ENCODE measurements at places on chromosomes 6 and 20. TPM values are rescaled to one million over a fixed set of nuclear protein-coding genes. Genes with fewer than 3 reads are reported as not detected.

GRCh38 chr6:18147616-18148015 lies 7.3 kb downstream of the TPMT start:
- no peak for DNase-seq
- H3K4me1 ChIP-seq = peaks cover 4% of the 10 kb centered on the region

DNA sequence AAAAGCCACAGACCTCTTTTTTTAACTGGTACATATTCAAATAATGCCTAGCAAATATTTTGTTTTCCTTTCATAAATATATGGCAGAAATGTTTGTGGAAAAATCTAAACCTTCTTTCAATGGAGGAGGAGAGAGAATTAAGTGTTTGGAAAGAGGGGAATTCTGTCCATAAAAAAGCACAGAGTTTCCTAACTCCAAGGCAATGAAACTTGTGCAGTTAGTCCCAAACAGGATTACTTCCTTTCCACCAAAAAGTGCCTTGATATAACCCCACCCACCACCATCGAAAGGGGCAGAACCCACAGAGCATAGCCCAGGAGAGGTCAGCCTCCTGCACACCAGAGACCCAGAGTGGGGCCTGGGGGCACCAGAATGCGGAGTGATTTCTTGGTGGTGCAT lies 106.3 kb downstream of the OGFRL1 start:
- H3K27me3 ChIP-seq = no peaks in the 10 kb centered on the region
- no peak overlapping the region for H3K4me3 ChIP-seq
- no peak overlapping the region for H3K27ac ChIP-seq

DNA sequence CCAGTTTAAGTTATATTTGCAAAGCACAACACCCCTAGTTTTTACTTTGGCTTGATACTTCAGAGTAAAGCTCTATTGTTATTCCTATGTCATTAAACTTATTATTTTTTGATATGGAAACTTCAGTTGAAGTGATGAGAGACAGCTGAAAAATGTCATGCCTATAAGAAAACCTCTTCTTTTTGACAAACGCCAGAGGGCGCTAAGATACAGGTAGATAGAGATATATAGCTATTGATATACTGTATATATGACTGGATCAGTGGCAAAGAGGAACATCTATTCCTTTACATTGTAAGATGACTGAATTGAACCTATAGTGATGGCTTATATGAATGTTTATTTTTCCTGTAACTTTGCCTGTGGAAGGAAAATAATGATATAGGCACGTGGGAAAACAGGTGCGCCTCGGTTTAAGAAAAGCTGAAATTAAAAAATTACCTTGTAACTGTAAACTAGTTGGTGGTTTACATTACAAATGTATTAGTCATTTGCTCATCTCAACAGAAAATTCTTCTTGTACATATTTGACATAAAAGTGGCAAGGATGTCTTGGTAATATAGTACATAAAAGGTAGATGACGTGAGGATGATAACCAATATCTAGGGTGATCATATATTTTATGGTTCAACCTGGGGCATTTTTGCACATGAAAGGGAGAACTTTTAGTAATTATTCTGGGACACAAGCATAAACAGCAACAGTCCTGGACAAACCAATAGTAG lies 74.1 kb downstream of the LAMA4 start:
- no peaks in the 10 kb centered on the region for H3K36me3 ChIP-seq
- H3K27me3 ChIP-seq = peaks cover 6% of the 10 kb centered on the region
- no peak overlapping the region for H3K27ac ChIP-seq
- no peak overlapping the region for H3K4me3 ChIP-seq
- H3K4me1 ChIP-seq = no peaks in the 10 kb centered on the region
- DNase-seq = peak; percentile 80

GRCh38 chr6:124539096-124539495 lies 423.1 kb upstream of the RNF217 start:
- H3K4me3 ChIP-seq = no peak overlapping the region
- no peaks in the 10 kb centered on the region for H3K27me3 ChIP-seq
- H3K27ac ChIP-seq = no peak overlapping the region
- H3K36me3 ChIP-seq = no peaks in the 10 kb centered on the region
- DNase-seq = no peak

DNA sequence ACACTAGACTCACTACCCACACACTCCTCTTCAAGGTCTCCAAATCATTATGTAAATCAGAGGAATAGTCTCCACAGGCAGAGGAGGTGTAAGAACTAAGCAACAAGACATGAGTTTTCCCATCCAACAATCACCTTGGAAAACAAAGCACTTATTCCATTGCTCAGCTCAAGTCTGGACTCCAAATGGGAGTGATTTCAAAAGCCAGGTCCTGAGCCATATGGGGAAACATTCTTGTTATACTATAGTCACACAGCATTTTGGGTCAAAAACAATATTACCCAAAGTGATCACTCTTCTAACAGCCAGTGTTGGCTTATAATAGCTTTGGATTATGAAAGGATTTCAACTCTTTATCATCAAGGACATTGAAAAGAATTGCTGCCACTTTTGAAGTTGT lies 3.6 kb upstream of the PRPH2 start:
- no peaks in the 10 kb centered on the region for H3K27me3 ChIP-seq
- peak overlapping the region; percentile 96 for H3K4me3 ChIP-seq
- DNase-seq = no peak
- H3K36me3 ChIP-seq = no peaks in the 10 kb centered on the region
- H3K4me1 ChIP-seq = peaks cover 18% of the 10 kb centered on the region

GRCh38 chr6:45256697-45257695 lies 71.1 kb upstream of the RUNX2 start:
- H3K36me3 ChIP-seq = no peaks in the 10 kb centered on the region
- H3K4me3 ChIP-seq = no peak overlapping the region
- no peak overlapping the region for H3K27ac ChIP-seq
- DNase-seq = no peak
- no peaks in the 10 kb centered on the region for H3K27me3 ChIP-seq
- no peaks in the 10 kb centered on the region for H3K4me1 ChIP-seq

DNA sequence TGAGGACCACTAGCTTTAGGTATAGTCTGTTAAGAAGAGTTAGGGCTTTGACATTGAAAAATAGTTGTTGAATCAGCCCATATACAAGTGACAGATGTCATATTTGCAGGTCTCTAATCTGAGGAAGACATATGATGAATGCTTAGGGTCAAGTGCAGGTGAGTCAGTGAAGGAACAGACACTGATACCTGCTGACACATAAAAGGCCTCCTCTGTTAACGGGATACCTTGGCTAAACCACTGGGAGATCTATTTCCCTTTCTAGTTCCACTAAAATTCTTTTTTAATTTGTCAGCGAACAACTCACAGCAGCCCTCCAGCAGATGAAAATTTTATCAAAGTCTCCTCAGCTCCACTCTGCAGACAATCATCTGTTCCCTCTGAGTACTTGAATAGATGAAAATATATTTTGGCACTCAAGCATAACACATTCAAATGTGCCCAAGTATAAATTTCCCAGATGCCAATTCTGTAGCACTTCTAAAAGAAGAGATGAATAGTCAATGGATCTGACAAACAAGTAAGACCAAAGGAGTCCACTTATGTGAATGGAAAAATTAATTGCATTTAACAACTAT lies 154.0 kb downstream of the KIF16B start:
- DNase-seq = no peak
- no peaks in the 10 kb centered on the region for H3K27me3 ChIP-seq
- no peak overlapping the region for H3K4me3 ChIP-seq

- no peak for DNase-seq
- H3K36me3 ChIP-seq = no peaks in the 10 kb centered on the region
- no peaks in the 10 kb centered on the region for H3K27me3 ChIP-seq
- H3K4me3 ChIP-seq = no peak overlapping the region
- no peaks in the 10 kb centered on the region for H3K4me1 ChIP-seq
Measured at GRCh38 chr6:2482773-2483172, 237.4 kb upstream of the GMDS start.

- H3K27ac ChIP-seq = no peak overlapping the region
- peaks cover 13% of the 10 kb centered on the region for H3K27me3 ChIP-seq
- no peak overlapping the region for H3K4me3 ChIP-seq
- H3K36me3 ChIP-seq = no peaks in the 10 kb centered on the region
- no peaks in the 10 kb centered on the region for H3K4me1 ChIP-seq
Measured at GRCh38 chr6:27922949-27923348, 10.8 kb upstream of the OR2B2 start.

- H3K4me1 ChIP-seq = peaks cover 19% of the 10 kb centered on the region
- H3K4me3 ChIP-seq = no peak overlapping the region
- H3K36me3 ChIP-seq = peaks cover 74% of the 10 kb centered on the region
- no peaks in the 10 kb centered on the region for H3K27me3 ChIP-seq
Measured at GRCh38 chr6:149380523-149380922, 19.5 kb upstream of the SUMO4 start.

GRCh38 chr20:3931664-3932063 lies 42.5 kb downstream of the PANK2 start:
- H3K27ac ChIP-seq = no peak overlapping the region
- no peak overlapping the region for H3K4me3 ChIP-seq
- H3K36me3 ChIP-seq = no peaks in the 10 kb centered on the region
- no peaks in the 10 kb centered on the region for H3K27me3 ChIP-seq
- DNase-seq = no peak

- H3K36me3 ChIP-seq = no peaks in the 10 kb centered on the region
- H3K4me1 ChIP-seq = no peaks in the 10 kb centered on the region
- no peak overlapping the region for H3K27ac ChIP-seq
- H3K27me3 ChIP-seq = no peaks in the 10 kb centered on the region
- no peak for DNase-seq
- H3K4me3 ChIP-seq = no peak overlapping the region
Measured at GRCh38 chr6:91029211-91029610, 442.3 kb upstream of the MAP3K7 start.

DNA sequence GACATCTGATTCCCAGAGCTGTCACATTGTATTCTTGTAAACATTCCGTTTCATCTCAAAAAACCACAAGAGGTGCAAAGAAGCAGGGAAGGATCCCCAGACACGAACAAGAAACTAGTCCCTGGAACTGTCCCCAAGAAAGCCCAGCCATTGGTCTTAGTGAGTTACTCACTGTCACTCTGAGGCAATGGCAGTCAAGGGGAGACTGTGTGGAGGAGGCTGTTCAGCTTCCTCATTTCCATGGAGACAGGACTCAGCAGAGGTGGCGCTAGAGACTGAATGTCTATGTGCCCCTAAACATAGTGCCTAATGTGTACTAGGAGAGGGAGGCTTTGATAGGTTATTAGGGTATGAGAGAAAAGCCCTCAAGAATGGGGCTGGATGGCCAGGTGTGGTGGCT lies 11.1 kb downstream of the ULBP1 start:
- no peaks in the 10 kb centered on the region for H3K4me1 ChIP-seq
- peaks cover 21% of the 10 kb centered on the region for H3K27me3 ChIP-seq
- H3K27ac ChIP-seq = no peak overlapping the region
- H3K4me3 ChIP-seq = no peak overlapping the region
- DNase-seq = no peak
- no peaks in the 10 kb centered on the region for H3K36me3 ChIP-seq

DNA sequence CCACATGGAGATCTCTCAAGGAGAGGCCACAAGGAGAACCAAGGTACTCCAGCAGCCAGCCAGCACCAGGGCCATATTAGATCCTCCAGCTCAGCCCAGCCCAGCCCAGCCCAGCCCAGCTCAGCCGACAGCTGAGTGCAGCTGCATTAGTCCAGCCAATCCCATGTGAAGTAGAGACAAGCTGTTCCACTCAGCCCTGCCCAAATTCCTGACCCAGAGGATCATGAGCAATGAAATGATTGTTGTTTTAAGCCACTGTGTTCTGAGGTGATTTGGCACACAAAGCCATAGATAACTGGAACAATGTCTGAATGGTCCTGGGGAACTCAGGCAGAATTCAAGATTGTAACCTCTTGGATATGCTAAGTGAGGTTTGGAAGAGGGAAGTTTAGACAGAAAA lies 59.5 kb upstream of the BMP2 start:
- no peak for DNase-seq
- no peak overlapping the region for H3K27ac ChIP-seq
- H3K27me3 ChIP-seq = no peaks in the 10 kb centered on the region
- H3K4me1 ChIP-seq = no peaks in the 10 kb centered on the region
- no peak overlapping the region for H3K4me3 ChIP-seq
- no peaks in the 10 kb centered on the region for H3K36me3 ChIP-seq

DNA sequence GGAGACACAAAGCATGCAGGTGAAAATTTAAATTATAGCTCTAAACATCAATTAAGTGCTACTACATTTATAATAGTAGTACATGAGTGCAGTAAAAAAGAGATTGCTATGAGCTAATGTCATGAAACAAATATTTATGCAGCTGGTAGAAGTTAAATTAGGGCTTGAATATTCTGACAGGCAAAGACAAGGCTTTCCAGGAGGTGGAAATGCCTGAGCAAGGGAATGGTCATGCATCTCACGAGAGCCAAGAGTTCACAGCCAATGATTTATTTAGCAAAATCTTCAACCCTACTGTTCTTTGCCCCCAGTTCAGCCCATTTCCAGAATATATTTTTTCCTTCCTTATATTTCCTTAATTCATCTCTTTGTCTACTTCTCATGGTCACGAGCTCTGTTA lies 128.9 kb downstream of the HIVEP2 start:
- no peak overlapping the region for H3K27ac ChIP-seq
- peaks cover 4% of the 10 kb centered on the region for H3K36me3 ChIP-seq
- H3K27me3 ChIP-seq = no peaks in the 10 kb centered on the region
- DNase-seq = no peak
- peaks cover 56% of the 10 kb centered on the region for H3K4me1 ChIP-seq

DNA sequence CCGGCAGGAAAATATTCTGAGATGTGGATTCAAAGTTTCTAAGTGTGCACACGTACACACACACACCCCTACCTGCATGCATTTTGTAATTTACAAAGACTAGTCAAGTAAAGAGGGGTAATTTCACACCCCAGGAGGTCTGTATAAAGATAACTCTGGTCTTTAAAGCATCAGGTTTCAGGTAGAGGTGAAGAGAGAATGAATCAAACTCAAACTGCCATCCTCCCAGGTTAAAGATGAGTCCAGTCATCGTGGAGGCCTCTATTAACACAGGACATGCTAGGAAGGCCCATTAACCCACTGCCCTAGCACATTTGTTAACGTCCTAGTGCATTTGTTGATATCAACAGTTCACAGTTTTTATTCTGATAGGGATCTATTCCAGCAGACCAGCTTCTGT lies 3.5 kb upstream of the HLA-DRA start:
- no peak overlapping the region for H3K27ac ChIP-seq
- no peaks in the 10 kb centered on the region for H3K36me3 ChIP-seq
- H3K4me1 ChIP-seq = peaks cover 15% of the 10 kb centered on the region
- H3K27me3 ChIP-seq = peaks cover 5% of the 10 kb centered on the region
- no peak for DNase-seq
- no peak overlapping the region for H3K4me3 ChIP-seq

GRCh38 chr6:150549674-150550101 lies 50.0 kb upstream of the PLEKHG1 start:
- no peak for DNase-seq
- H3K4me1 ChIP-seq = no peaks in the 10 kb centered on the region
- no peak overlapping the region for H3K4me3 ChIP-seq
- H3K36me3 ChIP-seq = no peaks in the 10 kb centered on the region

- no peaks in the 10 kb centered on the region for H3K36me3 ChIP-seq
- H3K27ac ChIP-seq = no peak overlapping the region
- no peaks in the 10 kb centered on the region for H3K4me1 ChIP-seq
- DNase-seq = no peak
Measured at GRCh38 chr6:13918686-13919250, 6.0 kb upstream of the RNF182 start.

NINL gene
- polyA plus RNA-seq = not detected

HLA-DQB1 gene
- polyA plus RNA-seq = 142 TPM

SRMS gene
- not detected for polyA plus RNA-seq

IL17A gene
- not detected for polyA plus RNA-seq

NKAIN4 gene
- polyA plus RNA-seq = not detected

SPATA25 gene
- polyA plus RNA-seq = not detected

BPI gene
- polyA plus RNA-seq = not detected

NKAIN2 gene
- polyA plus RNA-seq = not detected

LAMA5 gene
- 0.30 TPM for polyA plus RNA-seq

BACH2 gene
- polyA plus RNA-seq = 12.2 TPM

GPX5 gene
- polyA plus RNA-seq = not detected

NRSN2 gene
- 1.1 TPM for polyA plus RNA-seq

FOXS1 gene
- not detected for polyA plus RNA-seq

SIRPD gene
- not detected for polyA plus RNA-seq
